PC-3 (cell line): ENCODE measurements at places on chromosomes 13 and 19.
A peak's percentile ranks its signal among the peaks of the same experiment; 100 is the strongest.

GRCh38 chr13:23751195-23751594 is 138.0 kb downstream of the MIPEP start:
- DNase-seq: peak; percentile 90

- no peak for DNase-seq
Observed at GRCh38 chr13:30916991-30917390, 10.9 kb downstream of the MEDAG start.

DNA sequence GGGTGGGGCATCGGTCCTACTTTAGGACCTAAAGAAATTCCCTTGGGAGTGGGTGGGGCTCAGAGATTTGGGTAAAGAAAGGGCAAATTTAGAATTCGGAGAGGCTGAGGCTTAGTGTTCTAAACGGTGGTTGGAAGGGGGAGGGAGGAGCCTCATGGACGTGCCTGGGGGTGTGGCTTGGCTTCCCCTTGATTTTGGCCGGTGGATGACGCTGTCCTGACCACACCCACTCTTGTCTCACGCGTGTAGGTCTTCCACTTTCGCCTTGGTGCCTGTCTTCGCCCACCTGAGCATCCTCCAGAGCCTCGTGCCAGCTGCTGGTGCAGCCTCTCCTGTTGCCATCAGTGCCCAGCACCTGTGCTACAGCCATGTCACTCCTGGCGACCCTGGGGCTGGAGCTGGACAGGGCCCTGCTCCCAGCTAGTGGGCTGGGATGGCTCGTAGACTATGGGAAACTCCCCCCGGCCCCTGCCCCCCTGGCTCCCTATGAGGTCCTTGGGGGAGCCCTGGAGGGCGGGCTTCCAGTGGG is 1.2 kb upstream of the NUP62 start:
- DNase-seq: peak; percentile 34

GRCh38 chr19:35777086-35777841 is 1.9 kb downstream of the ARHGAP33 start:
- DNase-seq: no peak

GRCh38 chr13:59269476-59269875 is 894.3 kb downstream of the DIAPH3 start:
- DNase-seq: no peak

GRCh38 chr19:41615207-41615606 is 11.7 kb downstream of the CEACAM4 start:
- no peak for DNase-seq

DNA sequence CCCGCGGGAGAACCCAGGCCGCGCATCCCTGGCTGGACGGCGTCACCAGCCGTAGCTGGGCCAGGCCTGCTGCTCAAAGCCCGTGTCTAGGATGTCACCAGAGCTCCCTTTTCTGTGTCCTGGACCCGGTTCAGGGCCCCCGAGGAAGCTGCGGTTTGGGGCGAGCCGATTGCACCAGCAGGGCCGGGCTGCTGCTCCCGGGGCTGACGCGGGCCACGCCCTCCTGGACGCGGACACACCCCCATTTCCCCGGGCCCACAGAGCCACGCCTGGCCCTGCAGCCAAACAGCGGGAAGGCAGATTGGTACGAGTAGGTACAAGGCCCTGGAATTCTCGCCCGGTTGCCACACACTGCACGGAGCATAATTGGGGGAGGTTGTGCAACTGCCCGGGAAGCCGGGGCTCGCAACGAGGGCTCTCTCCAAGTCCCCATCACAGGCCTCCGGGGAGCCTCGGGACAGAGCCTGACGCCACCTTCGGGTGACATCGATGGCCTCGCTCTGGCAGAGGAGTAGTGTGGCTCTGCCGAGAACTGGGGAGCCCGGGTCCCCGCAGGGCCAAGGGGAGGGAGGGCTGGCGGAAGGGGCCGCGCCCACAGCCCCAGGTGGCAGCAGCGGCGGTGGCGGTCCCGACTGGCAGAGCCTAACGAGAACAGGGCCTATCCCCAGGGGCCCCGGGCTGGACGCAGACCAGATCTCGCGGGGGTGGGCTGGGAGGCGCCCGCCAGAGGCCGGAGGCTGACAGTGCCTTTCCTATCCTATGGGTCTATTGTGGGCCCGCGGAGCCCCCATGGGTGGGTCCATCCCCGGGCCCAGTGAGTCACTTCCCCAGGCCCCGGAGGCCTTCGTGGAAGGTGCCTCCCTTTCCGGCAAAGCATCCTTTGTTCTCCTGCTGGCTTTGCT is 23.5 kb downstream of the KCTD15 start:
- DNase-seq: peak; percentile 85

GRCh38 chr19:13042443-13043130 is 47.3 kb downstream of the NFIX start:
- DNase-seq: no peak

- DNase-seq: no peak
Observed at GRCh38 chr13:33840402-33840801, 22.5 kb downstream of the RFC3 start.

- DNase-seq: no peak
Observed at GRCh38 chr13:84500016-84500415, 617.7 kb upstream of the SLITRK1 start.

DNA sequence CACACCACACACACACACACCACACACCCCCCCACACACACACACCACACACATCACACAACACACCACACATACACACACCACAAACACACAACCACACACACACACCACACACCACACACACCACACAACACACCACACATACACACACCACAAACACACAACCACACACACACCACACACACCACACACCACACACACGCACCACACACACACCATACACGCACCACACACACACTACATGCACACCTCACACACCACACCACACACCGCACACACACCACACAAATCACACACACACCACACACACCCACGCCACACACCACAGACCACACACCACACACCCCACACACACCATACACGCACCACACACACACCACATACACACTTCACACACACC is 83.5 kb downstream of the ZNF557 start:
- DNase-seq: no peak

- no peak for DNase-seq
Observed at GRCh38 chr13:29484236-29484635, 111.3 kb downstream of the SLC7A1 start.

DNA sequence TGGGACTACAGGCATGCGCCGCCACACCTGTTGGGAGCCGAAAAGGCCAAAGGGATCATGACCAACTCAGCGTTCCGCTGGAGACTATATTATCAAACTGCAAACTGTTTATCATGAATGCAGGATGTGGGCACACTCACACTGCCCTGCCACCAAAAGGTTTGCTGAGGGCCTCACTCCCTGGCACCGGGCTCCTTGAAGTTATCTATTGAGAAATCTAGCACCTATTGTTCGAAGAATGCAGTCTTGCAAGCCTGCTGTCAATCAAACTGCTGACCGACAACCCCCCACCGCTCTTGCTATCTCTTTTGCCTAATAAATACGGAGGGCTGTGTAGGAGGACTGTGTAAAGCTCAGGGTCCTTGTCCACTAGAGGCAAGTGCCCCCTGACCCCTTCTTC is 5.2 kb upstream of the ZNF836 start:
- DNase-seq: no peak

DNA sequence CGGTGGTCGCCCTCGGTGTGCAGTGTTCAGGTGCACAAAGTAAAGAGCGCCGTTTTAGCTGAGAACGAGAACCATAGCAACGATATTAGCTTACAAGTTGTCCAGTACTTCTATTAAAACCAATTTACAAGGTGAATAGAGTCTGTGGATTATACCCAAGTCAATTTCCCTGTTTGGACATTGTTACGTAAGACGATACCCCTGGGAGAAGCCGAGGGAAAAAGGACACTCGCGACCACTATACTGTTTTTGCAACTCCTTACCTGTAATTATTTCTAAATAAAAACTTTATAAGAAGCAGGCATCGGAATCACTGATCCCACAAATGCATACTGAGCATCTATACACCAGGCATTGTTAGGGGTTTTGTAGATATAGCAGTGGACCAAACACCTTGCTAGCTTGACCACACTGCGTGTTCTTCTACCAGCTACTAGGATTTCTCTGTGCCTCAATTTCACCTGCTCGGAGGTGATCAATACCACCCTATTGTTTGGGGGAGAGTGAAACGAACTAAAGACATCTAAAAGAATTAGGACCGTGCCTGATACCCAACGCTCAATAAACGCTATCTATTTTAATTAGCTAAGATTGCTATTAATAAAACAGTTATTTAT is 488 bp upstream of the EEF2 start:
- DNase-seq: no peak

DNA sequence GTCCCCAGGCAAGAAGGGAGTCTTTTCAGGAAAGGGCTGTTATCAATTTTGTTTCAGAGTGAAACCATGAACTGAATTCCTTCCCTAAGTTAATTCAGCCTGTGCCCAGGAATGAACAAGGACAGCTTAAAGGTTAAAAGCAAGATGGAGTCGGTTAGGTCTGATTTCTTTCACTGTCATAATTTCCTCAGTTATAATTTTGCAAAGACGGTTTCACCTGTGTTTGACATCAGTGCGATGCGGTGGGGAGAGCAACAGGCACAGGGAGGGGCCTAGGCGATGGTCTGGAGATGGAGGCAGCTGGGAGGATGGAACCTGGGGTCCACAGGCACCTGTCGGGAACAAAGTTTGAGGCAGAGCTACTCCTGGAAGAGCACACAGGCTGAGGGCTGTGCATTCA is 5.9 kb upstream of the ZNF552 start:
- DNase-seq: no peak

- DNase-seq: peak; percentile 68
Observed at GRCh38 chr13:40235160-40235796, 431.2 kb downstream of the FOXO1 start.

DNA sequence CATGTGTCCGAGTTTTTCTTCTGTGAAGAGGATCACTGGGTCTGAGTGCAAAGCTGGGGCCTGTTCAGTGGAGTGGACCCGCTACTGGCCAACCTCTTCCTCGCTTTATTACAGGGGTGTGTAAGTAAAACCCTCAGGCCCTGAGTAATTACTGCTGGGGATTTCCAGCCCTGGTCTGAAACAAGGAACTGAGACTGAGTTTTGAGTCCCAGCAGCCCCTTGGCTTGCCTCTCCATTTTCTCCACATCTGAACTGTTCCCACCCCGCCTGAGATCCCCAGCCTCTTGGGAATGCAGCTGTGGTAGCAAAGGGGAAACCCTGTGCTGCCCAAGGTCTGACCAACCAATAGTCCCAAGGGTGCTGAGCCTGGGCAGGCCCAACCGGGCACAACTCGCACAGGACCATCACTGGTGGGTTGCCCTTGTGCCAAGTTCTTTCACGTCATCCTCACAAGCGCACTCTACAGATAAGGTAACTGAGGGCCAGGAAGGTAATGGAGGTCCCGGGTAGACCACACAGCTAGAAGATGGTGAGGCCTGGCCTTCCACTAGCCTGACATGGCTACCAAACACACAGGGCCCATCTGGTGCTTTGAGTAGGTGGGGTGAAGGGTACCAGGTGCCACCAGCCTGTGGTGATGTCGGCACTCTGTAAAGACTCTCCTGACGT is 13.7 kb upstream of the SLC35E1 start:
- no peak for DNase-seq

DNA sequence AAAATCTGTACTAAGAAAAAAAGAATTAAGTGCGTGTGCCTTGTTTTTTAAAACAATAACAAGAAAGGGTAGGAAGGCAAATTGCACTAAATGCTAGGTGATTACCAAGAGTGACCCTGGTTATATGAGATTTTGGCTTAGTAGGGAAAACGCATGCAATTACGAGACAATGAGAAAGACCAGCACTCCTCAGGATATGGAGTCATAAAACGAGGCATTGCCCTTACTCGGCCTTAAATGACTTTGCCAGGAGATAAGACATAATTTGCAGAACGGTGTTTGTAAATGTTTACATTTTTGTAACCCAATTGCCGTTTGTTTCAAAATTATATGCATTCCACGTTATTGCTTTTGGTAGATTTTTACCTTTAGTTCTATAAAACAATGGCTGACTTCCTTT is 179.8 kb downstream of the RBM26 start:
- no peak for DNase-seq

DNA sequence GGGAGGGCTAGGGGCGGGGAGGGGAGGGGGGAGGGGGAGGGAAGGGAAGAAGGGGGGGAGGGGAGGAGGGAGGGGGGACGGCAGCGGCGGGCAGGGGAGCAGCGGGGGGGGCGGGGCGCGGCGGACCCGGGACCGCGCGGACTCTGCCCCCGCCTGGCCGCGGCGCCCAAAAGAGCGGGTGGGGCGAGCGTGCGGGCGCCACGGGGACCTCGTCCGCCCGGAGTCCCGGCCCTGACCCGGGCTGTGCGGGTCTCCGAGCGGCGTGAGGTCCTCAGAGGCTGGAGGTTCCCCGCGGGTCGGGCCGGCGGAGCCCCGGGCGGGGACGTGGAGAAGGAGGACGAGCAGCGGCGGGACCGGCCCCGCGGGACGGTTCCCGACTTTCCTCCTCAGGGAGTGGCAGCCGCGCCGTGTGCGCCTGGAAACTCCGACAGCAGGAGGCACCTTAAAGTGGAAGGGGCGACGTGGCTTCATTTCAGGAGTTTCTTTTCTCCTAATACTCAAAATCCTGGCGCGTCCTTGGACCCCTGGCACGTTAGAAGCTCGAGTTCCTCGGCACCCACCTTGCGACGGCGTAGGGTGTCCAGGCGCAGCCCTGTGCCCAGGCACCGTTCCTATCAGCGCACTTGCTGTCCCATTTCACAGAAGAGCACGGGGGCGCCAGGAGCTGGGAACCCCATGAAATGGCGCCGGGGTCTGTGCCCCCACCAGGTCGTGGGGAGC is 518 bp upstream of the PLPP2 start:
- DNase-seq: no peak

- DNase-seq: peak; percentile 82
Observed at GRCh38 chr19:18496167-18496979, 25.5 kb downstream of the ELL start.

DNA sequence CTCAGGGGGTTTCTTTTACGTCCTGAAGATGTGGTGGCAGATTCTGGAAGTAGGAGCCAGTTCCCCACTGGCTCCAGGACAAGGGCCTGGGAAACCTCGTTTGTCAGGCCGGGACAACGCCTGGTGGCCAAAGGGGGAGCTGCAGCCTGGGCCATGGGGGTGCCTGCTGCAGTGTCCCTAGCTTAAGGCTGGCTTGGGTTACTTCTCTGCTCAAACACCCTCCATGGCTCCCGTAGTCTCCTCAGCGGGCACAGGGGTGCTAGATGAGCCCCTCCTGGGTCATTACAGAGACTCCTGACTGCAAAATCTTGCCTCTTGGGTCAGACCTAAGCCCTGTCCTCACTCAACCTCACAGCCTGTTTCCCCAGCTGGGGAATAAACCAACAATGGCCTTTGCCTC is 14.7 kb downstream of the CILP2 start:
- DNase-seq: peak; percentile 45

DNA sequence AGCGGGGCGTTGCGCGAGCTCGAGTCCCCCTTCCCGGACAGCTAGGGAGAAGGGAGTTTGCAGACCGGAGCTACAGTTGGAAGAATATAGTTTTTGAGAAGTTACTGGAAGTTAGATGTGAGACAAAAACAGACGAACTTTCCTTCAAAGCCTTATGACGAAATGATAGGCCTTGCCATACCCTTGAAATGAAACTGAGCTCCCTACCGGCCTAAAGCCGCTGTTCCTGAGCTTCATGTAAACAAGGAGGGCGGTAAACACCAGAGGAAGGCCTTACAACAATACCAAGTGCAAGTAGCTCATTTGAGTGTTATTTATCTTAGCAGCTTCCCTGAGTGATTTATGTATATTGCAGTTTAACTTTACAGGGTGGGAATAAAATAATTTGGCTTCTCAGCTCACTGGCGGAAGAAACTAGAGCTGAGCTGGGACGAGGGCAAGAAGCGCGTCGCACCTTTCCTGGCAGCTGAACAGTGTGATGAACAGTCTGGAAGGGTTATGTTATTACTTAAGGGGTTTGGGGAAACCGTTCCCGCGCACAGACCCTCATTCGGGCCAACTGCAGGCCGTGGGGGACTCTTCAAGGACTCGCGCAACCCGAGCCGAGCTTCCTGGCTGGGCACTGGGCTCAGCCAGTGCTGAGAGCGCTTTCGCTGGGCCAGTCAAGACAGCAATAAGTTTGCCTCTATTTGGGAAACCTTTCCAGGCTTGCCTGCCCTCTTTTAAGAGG is 111.2 kb downstream of the KCNRG start:
- peak; percentile 20 for DNase-seq
